ENCODE measurements at places on chromosomes 16 and 17. TPM values are rescaled to one million over a fixed set of nuclear protein-coding genes. Genes with fewer than 3 reads are reported as not detected.

The GNAO1 gene
- 1.4 TPM for total RNA-seq

The MGAT5B gene
- 0.72 TPM for total RNA-seq

The MAPT gene
- 0.18 TPM for total RNA-seq

The BRCA1 gene
- 45.9 TPM for total RNA-seq

The CLEC10A gene
- total RNA-seq, result not detected

The TSPAN10 gene
- 0.48 TPM for total RNA-seq

The CRHR1 gene
- total RNA-seq, result not detected

The HSD11B2 gene
- total RNA-seq, result not detected

The SOCS1 gene
- 167 TPM for total RNA-seq

The UNC45B gene
- 0.10 TPM for total RNA-seq

The SLC47A1 gene
- not detected for total RNA-seq

The LPO gene
- not detected for total RNA-seq

The CACNA1H gene
- total RNA-seq, result 1.9 TPM

The GAST gene
- not detected for total RNA-seq

The ZG16B gene
- 1.6 TPM for total RNA-seq

The WNT3 gene
- total RNA-seq, result not detected

The AP1G1 gene
- total RNA-seq, result 78.0 TPM

The GGT6 gene
- total RNA-seq, result not detected

The CLEC3A gene
- total RNA-seq, result not detected

The CD300LB gene
- total RNA-seq, result not detected

The KCNAB3 gene
- 11.0 TPM for total RNA-seq

The MYOCD gene
- not detected for total RNA-seq

The CCDC40 gene
- total RNA-seq, result not detected

The TMC6 gene
- total RNA-seq, result 511 TPM

The SLC16A13 gene
- 23.8 TPM for total RNA-seq

The PSMC5 gene
- 137 TPM for total RNA-seq

The TMEM100 gene
- total RNA-seq, result not detected
